ENCODE measurements at places on chromosomes 2 and 18. TPM values are rescaled to one million over a fixed set of nuclear protein-coding genes. Genes with fewer than 3 reads are reported as not detected.

L3MBTL4 gene
- total RNA-seq: 7.6 TPM

RTP5 gene
- total RNA-seq: not detected

LIMS2 gene
- total RNA-seq: 4.0 TPM

BIN1 gene
- 109 TPM for total RNA-seq

FAM124B gene
- 0.17 TPM for total RNA-seq

FAM110C gene
- 10.2 TPM for total RNA-seq

MC2R gene
- total RNA-seq: not detected
